ENCODE measurements at places on chromosomes 16 and 17.
A peak's percentile ranks its signal among the peaks of the same experiment; 100 is the strongest.

- peak; percentile 87 for DNase-seq
Measured at GRCh38 chr17:41496803-41497484, 7.2 kb upstream of the KRT36 start.

DNA sequence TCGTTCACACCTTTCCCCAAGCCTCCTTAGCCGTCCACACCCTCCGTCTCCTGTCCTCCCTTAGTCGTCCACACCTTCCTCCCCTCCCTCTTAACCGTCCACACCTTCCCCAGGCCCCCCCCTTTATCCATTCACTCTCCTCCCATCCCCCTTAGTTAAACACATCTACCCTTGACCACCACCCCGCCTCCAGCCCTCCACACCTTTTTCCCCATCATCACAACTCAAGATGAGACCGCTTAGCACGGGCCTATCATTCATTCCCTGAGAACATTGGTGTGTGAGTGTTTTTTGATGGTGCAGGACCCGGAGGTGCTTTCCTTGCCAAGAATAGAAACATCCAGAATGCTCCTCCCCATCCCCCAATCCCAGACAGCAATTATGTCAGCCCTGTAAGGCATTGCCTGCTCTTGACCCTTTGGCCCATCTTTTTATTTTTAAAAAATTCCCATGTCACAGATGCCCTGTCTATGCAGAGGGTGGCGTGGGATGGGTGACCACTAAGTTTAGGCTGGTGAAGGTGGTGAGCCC, 1.4 kb downstream of the TENT4B start:
- no peak for DNase-seq

- no peak for DNase-seq
Measured at GRCh38 chr16:58019866-58020538, 5.6 kb upstream of the MMP15 start.

GRCh38 chr16:78352184-78352583, 252.7 kb downstream of the WWOX start:
- no peak for DNase-seq

- no peak for DNase-seq
Measured at GRCh38 chr17:31738488-31738887, 120.6 kb downstream of the COPRS start.
